ENCODE measurements at places on chromosomes 12 and 14. TPM values are rescaled to one million over a fixed set of nuclear protein-coding genes. Genes with fewer than 3 reads are reported as not detected.

- no peak for DNase-seq
These were observed 33.1 kb downstream of the SEC23A start for GRCh38 chr14:39069923-39070322.

TM9SF1 gene
- 36.4 TPM for total RNA-seq

- no peak for DNase-seq
These were observed 79.0 kb downstream of the RCOR1 start for GRCh38 chr14:102671410-102671809.

CIDEB gene
- total RNA-seq: 21.8 TPM

GRCh38 chr14:75833326-75834020 is 148.3 kb downstream of the TGFB3 start:
- DNase-seq: no peak
